CD4-positive, alpha-beta memory T cell (primary cell): ENCODE measurements at places on chromosomes 13 and 19.

DNA sequence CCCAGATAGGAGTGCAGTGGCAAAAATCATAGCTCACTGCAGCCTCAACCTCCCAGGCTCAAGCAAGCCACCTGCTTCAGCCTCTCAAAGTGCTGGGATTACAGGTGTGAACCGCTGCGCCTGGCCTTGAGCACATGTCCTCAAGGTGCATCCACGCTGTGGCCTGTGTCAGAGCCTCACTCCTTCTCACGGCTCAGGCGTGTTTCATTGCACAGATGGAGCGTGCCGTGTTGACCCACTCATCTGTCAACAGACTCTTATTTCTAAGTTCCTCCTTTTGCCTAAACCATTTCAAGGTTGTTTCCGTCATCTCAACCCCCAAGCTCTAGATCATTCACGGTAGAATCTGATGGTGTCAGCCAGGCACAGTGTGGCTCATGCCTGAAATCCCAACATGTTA lies 28.2 kb downstream of the ATP8B3 start:
- no peaks in the 10 kb centered on the region for H3K4me1 ChIP-seq
- no peak overlapping the region for H3K27ac ChIP-seq
- no peak for DNase-seq
- no peak overlapping the region for H3K4me3 ChIP-seq
- peaks cover 11% of the 10 kb centered on the region for H3K27me3 ChIP-seq

DNA sequence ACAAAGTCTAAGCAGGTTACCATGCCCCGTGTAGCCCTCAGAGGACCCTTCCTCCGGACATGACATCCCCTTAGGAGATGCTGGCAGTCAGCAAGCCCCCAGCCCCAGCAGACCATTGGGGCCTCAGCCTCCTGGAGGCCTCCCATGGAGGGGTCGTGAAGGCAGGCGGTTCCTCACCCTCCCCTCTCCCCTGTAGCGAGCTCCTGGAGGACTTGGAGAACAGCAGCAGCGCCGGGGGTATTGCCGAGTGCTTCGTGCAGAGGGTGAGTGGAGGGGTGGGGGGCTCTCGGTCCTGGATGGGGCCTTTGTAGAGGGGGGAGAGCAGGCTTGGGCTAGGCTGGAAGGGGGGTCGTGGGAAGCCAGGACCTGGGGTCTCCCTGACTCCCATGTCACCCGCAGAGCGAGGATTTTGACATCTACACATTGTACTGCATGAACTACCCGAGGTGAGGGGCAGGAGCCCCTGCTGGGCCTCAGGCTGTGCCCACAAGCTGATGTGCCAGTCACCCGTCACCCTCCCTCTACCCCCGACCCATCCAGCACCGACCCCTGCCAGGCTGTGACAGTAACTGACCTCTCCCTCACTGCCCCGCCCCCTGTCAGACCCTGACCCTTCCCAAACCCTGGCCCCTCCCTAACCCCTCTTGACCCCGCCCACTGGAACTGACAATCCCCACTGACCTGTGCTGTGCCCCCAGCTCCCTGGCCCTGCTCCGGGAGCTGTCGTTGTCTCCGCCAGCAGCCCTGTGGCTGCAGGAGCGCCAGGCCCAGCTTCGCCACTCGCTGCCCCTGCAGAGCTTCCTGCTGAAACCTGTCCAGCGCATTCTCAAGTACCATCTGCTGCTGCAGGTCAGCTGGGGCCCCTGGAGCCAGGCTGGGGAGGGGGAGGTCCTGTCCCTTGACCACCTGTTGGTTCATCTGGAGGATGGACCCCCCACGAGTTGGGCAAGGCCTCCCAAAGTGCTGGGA lies 4.0 kb downstream of the PLEKHG2 start:
- H3K36me3 ChIP-seq, result peaks cover 4% of the 10 kb centered on the region
- peaks cover 12% of the 10 kb centered on the region for H3K4me1 ChIP-seq
- H3K27me3 ChIP-seq, result no peaks in the 10 kb centered on the region
- no peak overlapping the region for H3K4me3 ChIP-seq
- H3K27ac ChIP-seq, result no peak overlapping the region
- no peak for DNase-seq

DNA sequence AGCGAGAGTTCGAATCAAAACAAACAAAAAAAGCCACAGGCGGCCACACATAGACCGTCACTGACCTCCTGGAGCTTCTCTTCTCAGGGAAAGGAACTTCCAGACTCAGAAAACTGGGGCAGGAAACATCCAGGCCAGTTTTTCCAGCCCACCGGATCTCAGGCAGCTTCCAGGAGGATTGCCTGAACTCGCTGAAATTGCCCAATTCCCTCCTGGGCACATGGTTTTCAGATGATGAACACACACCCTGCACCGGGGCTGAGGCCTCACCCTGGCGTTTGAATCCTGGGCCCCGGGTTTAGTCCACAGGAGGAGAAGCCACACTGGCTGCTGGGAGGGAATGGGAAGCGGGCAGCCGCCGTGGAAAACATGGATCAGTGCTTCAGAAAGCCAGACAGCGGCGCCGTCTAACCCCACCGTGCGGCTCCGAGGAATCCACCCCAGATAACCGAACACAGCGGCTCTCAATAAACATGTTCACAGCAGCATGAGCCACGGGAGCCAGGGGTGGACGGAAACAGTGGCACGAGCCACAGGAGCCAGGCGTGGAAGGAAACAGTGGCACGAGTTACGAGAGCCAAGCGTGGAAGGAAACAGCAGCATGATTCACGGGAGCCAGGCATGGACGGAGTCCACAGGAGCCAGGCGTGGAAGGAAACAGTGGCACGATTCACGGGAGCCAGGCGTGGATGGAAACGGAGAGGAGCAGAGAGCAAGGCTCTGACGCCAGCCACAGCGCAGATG lies 18.2 kb upstream of the PTBP1 start:
- no peak overlapping the region for H3K27ac ChIP-seq
- DNase-seq, result no peak
- H3K4me3 ChIP-seq, result no peak overlapping the region

DNA sequence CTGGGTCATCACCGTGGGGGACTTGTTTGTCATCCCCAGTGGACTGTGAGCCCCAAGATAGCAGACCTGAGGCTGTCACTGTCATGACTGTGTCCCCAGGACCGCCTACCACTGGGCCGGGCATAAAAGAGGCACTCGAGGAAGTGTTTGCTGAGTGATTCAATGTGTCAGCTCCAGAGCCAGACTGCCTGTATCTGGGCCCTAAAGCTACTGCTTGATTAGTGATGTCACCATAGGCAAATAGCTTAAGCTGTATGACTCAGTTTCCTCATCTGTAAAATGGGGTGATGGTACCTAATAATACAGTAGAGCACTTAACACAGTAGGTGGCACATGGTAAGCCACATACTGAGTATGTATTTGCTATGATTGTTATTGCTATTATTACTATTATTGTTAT lies 11.2 kb upstream of the CEACAM19 start:
- DNase-seq, result no peak
- H3K36me3 ChIP-seq, result no peaks in the 10 kb centered on the region
- H3K27ac ChIP-seq, result no peak overlapping the region
- no peaks in the 10 kb centered on the region for H3K4me1 ChIP-seq
- H3K27me3 ChIP-seq, result no peaks in the 10 kb centered on the region
- no peak overlapping the region for H3K4me3 ChIP-seq

DNA sequence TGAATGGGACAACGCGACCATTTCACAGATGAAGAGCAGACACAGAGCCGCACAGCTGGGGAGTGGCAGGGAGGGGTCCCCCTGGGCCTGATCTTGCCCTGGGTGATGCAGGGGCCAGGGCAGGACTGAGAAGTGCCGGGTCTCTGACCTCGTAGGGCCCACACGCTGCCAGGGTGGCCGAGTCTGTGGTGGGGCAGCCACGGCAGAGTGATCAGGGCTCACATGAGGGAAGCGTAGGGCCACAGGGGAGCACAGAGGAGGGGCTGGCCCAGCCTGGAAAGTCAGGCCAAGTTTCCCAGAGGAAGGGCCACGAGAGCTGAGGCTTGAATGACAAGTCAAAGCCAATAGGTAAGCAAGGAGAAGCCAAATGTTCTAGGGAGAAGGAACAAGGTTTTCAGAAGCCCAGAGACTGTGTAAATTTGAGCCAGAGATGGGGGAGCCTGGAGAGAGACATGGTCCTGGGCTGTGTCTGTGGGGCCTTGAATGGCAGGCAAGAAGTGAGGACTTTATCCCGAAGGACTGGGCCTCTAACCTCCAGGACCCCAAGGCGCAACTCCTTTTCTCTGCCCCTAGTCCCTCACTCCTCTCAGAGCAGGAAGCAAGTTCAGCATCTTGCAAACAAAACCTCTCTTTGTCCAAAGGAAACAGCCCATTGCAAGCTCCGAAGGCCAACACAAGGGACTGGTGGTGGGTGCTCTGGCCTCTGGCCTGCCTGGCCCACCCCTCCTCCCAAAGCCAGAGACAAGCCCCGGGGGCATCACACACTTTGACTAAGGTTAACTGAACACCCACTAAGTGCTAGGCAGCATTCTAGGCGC lies 31.7 kb upstream of the FXYD3 start:
- no peaks in the 10 kb centered on the region for H3K36me3 ChIP-seq
- DNase-seq, result no peak
- H3K27me3 ChIP-seq, result no peaks in the 10 kb centered on the region
- peaks cover 11% of the 10 kb centered on the region for H3K4me1 ChIP-seq

DNA sequence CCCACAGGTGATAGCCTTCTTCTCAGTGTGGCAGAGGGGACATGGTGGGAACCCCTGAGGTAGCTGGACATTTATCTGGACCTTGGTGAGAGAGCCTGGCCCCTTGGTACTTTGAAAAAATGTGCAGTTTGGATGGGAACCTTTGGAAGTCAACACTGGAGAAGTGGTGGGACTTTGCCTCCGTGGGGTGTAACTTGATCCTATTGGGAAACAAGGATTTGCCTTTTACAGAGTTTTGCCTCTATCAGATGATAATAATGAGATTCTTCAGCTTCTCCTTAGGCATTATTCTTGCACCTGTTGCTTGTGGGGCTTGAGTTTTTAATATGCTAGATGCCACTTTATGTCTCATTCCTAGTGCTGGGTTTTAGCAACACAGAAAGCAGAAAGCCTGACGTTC lies 99.0 kb downstream of the ERCC5 start:
- no peaks in the 10 kb centered on the region for H3K36me3 ChIP-seq
- H3K4me3 ChIP-seq, result no peak overlapping the region
- DNase-seq, result no peak

DNA sequence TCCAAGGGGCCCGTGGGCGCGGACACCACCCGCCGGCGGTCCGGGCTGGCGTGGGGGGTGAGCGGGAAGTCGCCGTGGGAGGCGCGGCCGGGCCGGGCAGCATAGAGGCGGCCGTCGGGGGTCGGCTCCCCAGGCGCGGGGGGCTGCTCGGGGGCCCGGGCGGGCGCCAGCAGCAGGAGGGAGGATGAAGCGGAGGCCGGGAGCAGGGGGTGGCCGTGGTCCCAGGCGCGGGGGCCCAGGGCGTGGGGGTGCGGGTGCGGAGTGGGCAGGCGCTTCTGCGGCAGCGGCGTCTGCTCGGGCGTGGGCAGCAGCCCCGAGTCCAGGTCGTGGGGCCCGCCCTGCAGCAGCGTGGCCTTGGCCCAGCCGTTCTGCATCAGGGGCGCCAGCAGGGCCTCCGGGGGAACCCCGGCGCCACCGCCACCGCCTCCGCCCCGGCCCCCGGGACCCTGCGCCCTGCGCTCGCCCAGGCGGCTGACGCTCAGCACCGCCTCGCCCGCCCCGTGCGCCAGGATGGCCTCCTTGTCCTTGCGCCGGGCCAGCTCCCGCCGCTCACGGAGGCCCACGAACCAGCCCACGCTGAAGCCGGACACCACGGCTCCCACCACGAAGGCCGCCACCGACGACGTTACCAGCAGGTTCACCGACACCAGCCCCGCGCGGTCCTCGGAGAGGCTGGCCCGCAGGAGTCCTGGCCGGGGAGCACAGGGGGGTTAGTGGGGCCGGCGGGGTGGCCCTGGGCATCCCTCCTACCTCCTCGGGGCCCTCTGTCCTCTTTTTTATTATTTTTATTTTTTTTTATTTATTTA lies 4.2 kb upstream of the LRG1 start:
- no peaks in the 10 kb centered on the region for H3K4me1 ChIP-seq
- no peak overlapping the region for H3K27ac ChIP-seq
- no peaks in the 10 kb centered on the region for H3K27me3 ChIP-seq
- no peak for DNase-seq
- no peak overlapping the region for H3K4me3 ChIP-seq
- no peaks in the 10 kb centered on the region for H3K36me3 ChIP-seq

GRCh38 chr19:16141043-16141442 lies 2.4 kb upstream of the HSH2D start:
- H3K4me1 ChIP-seq, result peaks cover 37% of the 10 kb centered on the region
- no peaks in the 10 kb centered on the region for H3K27me3 ChIP-seq
- DNase-seq, result no peak
- no peak overlapping the region for H3K4me3 ChIP-seq
- H3K27ac ChIP-seq, result no peak overlapping the region
- no peaks in the 10 kb centered on the region for H3K36me3 ChIP-seq

DNA sequence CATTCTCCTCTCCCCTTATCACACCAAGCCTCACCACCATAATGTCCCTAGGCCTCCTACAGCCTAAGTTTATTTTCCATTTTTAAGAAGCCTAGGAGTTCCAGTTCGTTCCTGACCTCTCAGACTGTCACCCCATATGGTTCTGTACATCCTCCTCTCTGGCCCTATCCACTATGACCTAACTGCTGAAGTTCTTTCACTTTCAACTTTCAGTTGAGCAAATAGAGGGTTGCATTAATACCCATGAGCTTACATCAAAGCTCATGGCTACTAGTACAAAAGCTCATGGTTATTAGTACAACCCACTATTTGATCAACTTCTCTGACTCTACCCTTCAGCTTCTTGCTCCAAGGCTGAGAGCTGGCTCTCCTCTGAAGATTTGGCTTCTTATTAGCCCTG lies 72.9 kb downstream of the FGF14 start:
- no peaks in the 10 kb centered on the region for H3K36me3 ChIP-seq
- no peak for DNase-seq
- H3K4me3 ChIP-seq, result no peak overlapping the region
- no peaks in the 10 kb centered on the region for H3K4me1 ChIP-seq
- no peaks in the 10 kb centered on the region for H3K27me3 ChIP-seq
